ENCODE measurements at places on chromosomes 3 and 15.

DNA sequence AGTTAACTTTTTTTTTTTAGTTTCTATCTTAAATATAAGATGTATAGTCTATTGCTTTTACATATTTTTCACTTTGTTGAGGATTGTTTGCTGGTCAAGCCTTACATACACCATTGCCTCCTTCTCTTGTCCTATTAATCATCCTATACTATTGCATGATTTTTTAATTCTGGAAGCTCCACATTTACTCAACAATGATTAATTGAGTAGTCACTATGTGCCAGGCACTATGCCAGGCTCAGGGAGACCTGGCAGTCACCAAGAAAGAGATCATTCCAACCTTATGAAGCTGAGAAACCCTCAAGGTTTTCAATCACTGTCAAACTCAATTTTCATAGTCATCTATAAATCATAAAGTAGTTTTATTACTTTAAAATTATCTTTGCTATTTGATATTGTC is 626.2 kb downstream of the IGSF11 start:
- no peak for DNase-seq

DNA sequence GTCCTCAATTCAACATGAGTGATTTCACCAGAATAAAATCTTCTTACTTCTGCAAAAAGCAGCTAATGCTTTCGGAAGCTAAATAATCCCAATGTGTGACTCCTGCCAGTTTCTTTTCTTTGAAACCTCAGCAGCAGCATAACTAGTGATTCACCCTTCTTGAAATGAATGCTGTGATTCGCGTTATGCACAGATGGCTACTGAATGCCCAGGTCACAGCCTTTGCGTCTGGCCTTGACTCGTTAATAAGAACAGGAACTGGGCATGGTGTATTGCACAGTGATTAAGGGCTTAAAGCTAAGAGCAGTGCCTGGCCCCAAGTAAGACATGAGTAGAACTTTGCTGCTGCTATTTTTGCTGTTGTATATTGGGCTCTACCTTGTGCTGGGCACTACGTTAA is 19.0 kb downstream of the CGNL1 start:
- peak; percentile 68 for DNase-seq

DNA sequence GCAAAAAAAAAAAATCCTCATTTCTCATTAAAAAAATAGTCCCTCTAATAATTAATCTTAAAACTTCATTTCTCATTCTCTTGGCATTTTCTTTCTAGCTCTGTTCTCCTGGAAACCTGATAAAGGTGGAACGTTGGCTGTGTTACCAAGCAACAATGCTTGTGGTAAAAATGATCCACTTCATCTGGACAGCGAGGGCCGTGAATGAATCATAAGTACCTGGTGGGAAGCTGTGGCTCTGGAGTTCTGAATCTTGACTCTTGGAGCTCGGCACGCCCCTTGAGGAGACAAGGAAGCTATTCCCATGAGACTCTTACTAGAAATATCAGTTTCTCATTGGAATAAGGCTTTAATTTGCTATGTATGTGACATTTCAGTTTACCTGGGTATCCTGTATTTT is 32.5 kb downstream of the BCL2L10 start:
- DNase-seq: no peak

DNA sequence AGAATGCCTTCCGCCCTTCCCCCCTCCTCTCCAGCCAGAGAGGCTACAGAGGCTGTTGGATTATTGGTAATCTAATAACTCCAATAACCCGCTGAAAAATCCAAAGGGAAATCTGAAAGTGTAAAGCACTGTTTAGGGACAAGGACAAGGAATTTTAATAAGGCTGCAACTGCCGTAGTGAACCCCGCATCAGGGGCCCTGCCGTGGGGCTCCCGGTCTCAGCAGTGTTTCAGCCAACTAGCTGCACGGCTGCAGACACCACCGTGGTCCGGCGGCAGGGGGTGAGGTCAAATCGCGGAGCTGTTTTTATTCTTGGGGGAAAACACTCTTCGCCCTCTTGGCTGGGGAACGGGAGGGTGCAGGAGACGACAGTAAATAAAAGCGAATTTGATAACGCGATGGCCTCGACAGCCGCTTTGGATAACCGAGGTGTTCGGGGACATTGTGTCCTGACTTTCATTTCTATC is 6.1 kb downstream of the BCL6 start:
- DNase-seq: no peak

- no peak for DNase-seq
These were observed 23.8 kb downstream of the CORO2B start for GRCh38 chr15:68602459-68603215.

DNA sequence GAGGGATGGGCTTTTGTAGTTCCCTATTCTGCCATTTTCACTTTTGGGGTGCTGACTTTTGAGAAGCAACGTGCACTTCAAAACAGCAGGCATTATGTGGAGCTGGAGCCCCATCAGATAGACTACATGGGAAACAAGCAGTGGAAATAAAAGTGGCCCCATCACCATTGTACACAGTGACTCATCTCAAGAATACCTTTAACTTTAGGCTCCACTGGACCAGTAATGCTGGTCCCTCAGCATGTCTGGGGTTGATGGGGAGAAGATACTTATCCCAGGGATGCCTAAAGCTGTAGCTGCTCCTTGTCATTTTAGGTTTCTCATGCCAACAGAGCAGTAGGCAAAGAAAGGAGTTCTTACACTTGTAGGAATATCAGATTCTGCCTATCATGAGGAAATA is 45.0 kb downstream of the LSM3 start:
- DNase-seq: no peak

- no peak for DNase-seq
These were observed 835.3 kb upstream of the CFAP20DC start for GRCh38 chr3:59885101-59885500.

- DNase-seq: no peak
These were observed 53.1 kb downstream of the SLC30A4 start for GRCh38 chr15:45469441-45469840.

GRCh38 chr3:160951642-160952487 is 153.3 kb downstream of the B3GALNT1 start:
- no peak for DNase-seq

DNA sequence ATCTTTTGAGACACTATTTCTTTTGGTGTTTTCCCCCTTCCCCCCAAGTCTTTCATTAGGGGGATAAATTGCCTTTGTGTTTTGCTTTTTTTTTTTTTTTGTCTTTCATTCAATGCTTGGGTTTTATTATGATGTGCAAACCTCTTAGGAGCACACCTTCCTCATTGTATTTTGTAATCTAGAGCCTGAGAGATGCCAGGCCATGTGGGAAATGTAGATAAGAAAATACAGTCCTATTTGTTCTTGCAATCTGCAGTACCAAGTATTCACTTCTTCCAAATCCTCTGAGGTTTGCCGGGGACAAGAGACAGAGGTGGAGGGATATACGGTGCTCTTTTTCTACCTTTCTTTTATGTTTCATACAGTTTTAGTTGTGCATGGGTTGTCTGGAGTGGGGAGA is 66.7 kb downstream of the LARS2 start:
- DNase-seq: no peak

DNA sequence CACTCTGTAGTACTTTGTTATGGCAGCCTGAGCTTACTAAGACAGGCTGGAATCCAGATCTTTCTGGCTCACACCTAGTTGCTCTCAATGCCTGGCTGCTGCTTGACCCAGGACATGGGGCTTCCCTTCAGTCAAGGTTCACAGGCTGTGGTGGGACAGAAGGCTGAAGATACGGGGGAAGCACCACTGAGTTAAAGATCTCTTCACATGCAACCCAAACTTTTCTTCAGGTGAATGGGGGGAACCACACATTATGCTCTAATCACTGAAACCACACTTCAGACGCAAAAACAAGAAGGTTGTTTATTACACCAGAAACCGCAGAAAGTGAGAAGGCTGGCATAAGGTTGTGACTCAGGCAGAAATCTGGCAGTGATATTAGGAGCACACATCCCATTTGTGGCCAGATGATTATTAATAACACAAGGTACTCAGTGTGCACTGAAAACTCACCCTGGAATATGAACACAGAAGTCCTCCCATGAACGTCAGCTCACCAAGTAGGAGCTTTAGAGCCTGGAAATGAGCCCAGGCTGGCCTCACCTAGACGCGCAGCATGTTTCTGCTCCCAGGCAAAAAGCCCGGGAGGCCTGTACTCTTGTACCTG is 230.5 kb upstream of the CHRNA7 start:
- no peak for DNase-seq

- peak; percentile 81 for DNase-seq
These were observed 146.7 kb upstream of the THBS1 start for GRCh38 chr15:39434163-39434562.

DNA sequence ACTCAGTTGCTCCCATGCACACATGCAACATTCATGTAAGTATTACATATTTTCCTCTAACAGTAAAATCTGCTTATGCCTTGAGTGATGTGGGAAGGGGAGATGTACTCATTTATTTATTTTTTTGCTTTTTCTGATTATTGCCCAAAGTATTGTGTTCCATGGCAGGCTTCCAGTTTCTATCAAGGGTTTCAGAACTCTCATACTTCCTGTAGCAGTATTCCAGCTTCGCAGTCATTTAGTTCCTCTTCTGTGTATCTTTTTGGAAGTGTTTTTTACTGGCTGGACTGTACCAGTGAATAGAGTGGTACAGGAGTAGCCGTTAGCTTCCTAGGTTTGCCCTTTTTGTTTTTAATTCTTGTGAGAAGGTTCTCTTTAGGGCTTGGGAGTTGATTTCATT is 26.9 kb downstream of the RAB11A start:
- DNase-seq: no peak

- DNase-seq: peak; percentile 31
These were observed 342.7 kb downstream of the PTPRG start for GRCh38 chr3:61903931-61904657.

GRCh38 chr3:16998236-16998923 is 113.6 kb downstream of the PLCL2 start:
- peak; percentile 11 for DNase-seq

GRCh38 chr3:72579191-72579580 is 269.1 kb downstream of the SHQ1 start:
- DNase-seq: no peak

- no peak for DNase-seq
These were observed 13.8 kb downstream of the THSD4 start for GRCh38 chr15:71128939-71129562.

DNA sequence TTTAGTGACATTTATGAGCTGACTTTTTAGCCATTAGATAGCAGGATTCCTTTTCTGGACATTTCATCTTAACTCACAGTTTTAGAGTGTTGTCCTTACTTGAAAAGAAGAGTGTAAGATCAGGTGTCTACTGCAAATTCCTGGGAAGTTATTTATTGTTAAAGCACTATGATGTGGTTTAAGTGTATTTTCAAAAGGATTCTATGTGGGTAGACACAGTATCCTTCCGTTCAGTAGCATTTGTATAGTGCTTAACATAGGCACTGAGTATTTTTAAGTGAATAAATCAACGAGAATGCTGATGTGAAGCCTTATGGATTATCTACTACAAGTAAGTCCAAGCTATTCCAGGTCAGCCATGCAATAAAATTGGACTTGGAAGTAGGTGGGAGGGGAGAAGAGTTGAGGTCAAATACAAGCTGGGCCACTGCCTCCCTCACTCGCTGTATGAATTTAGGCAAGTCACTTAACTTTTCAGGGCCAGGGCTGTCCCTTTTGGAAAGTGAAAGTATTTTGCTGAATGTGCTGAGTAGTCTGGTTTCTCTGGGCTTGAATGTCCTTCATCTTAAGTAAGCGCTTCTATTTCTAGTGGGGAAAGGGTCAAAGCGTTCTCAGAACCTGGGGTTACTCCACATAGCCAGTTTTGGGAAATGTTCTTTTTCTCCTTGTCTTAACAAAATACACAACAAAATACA is 48.6 kb downstream of the GAP43 start:
- peak; percentile 47 for DNase-seq

DNA sequence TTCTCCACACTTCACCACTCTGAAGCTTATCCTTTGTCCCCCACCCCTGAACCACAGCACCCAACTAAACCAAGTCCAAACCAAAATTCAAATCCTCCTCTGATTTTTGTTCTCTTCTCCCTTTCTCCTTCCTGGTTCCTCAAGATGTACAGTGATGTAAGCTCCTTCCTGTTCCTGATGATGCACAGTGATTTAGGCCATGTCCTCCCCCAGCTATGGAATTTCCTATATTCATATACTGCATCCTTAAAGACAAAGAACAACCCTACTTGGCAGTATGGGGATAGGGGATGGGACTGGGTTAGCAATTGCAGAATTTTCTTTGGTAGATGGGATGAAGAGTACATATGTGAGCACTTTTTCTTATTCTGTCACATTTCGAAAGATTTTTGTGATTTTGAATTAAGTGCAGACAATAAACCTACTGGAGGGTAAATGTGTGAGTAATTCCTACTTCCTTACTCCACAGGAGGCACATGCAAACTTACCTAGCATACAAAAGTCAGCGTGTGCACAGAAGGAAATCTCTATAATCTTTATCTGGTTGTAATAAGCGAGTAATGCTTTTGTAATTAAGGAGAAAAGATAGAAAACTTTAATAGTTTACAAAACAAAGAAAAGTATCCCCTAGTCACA is 125.0 kb downstream of the ANO10 start:
- no peak for DNase-seq

DNA sequence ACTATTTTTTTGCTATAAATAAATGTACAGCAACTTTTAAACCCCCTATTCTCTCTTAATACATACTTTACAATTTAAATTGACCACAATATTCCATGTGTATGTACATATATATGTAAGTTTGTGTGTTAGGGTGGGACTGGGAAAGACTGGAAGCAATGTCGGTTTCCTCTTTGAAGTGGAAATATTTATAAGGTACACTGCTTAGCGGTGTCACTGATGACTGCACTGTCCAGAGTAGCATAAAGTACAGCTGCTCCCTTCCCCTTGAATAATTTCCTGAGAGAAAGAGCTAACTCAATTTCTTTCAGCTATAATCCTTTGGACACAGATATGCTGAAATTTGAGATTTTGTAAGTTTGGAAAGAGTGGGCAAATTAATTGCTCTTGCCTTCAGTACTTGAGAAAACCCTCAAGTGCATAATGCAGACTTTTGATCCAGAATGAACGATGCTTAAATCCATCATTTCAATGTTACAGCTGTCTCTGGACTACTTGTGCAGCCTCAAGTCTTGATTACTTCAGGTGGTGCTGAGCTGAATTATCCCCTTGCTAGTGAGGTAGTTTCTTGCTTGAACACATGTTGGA is 267.0 kb upstream of the CFAP20DC start:
- DNase-seq: no peak

DNA sequence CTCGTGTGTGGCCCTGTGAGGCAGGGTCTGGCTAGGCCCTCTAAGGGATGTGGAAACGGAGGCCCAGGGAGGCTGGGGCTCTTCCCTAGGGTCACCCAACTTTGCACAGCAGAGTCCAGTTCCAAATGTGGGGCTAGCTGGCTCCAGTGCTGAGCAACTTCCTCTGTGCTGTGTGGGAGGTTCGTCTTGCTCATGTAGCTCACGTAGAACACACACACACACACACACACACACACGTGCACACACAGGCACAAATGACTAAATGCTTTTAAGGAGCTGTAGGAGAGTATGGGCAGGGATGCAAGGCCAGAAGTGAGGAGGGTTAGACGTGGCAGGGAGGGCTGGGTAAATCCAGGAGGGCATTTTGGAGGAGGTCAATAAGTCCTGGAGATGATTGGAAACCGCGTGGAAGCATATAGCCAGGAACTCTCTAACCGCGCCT is 213.8 kb downstream of the RPLP1 start:
- DNase-seq: peak; percentile 5

- peak; percentile 93 for DNase-seq
These were observed 452.8 kb upstream of the THBS1 start for GRCh38 chr15:39127925-39128617.

GRCh38 chr15:41992803-41993190 is 20.4 kb upstream of the EHD4 start:
- DNase-seq: no peak
